Activated T-cell treated with anti-CD3 and anti-CD28 coated beads for 48 hours (primary cell): ENCODE measurements at places on chromosomes 3 and 15.

- no peak for DNase-seq
These were observed 91.2 kb downstream of the HMG20A start for GRCh38 chr15:77511869-77512268.

- DNase-seq: no peak
These were observed 30.9 kb downstream of the MYO9A start for GRCh38 chr15:72086920-72087648.

DNA sequence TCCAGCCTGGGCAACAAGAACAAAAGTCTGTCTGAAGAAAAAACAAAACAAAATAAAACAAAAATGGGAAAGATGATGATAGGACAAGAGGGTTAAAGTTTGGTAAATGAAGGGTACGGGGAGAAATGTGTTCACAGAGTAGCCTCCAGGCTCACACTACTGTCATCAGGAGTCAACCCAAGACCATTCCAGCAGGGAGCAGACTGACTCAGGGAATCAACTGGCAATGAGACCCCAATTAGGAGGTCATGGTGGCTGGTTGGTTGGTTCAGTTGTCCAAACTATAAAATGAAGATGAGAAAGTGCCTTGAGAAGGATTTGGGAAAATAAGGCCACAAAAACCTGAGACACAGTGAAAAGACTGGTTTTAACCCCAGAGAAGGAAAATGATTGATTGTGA, 51.8 kb downstream of the KLHL6 start:
- no peak for DNase-seq

DNA sequence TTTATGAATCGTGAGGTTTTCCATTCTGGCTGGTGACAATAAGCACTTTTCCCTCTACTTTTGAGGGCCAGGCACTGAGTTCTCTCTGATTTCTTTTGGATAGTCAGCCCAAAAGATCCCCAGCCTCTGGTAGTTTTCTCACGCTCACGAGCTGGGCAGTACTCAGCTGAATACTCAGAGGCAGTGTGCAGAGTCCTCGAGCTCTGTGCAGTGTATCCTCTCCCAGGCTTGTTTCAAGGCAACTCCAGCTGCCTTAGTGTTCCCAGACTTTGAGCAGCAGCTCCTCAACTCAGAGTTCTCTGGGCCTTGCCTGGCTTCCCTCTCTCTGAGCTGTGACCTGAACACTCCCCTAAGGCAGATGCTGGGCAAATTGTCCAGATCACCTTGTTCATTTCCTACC, 59.1 kb upstream of the IQSEC1 start:
- no peak for DNase-seq

DNA sequence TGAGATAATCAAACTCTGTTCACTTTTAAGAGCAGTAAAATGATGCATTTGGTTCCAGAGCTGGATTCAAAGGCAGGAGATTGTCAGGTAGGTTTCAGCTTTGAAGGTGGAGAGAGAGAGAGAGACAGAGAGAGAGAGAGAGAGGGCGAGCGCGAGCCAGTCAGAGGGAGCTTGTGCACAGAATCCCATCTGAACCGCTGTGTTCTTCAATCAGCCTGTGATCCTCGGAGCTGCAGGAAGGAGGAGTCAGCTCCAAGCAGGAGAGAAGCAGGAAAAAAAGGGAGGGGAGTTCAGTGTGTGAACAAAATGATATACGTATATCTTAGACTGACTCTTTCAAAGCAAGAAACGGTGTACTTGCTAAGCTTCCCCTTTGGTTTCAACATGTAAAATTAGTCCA, at the start of gene GPR149:
GPR149 (minus strand) TSS at position 177 of the 400 bp plus-strand sequence. CDS start 575 bp downstream, outside the sequence.
- no peak for DNase-seq

DNA sequence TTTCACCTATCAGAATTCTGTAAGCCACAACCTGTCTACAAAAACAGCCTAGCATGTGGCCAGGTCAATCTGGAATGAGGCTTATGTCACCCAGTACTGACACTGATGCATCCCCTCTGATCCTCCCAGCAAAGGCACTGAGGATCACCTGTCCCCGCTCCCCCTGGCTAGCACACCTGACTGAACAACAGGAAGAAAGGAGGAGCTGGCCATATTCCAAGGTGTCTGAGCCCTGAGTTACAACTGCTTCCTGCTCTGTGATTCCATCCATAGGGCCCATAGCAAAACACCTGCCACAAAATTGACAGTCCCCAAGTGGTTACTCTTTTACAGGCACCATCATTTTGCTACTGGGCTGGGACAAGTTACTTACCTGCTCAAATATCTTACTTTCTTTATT, 555.5 kb upstream of the CFAP20DC start:
- no peak for DNase-seq

DNA sequence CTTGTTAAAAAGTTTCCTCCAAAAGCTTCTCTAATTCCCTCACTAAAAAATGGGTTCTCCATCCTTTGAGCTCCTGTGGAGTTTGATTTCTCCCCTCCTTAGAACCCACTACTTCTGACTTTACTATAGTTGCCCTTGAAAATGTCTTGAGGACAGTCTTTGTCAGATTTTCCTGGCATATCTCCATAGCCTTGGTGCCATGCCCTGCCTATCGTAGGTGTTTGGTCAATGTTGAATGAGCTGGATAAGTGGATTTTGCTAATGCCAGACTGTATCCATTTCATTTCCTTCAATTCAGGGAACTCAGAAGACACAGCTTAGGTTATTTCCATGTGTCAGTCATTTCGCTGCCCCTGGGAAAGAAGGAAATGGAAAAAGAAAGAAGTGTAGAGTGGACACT, 40.6 kb downstream of the TMEM266 start:
- DNase-seq: no peak

DNA sequence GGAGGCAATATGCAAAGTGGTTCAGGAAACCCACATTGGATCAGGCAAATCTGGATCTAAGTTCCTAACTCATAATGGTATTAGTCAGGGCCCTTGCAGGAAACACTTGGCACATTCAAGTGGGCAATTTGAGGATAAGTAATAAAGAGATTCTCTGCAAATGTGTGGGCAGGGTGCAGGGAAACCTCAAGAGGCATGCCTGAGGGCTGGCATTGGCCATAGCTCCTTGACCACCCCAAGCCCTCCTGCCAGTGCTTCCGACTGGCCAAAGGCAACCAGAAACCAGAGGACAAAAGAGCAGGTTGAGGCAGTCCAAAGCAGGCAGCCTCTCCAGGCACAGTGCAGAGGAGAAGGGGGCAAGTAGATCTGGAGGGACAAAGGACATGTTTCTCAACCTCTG, 130.8 kb upstream of the SNTN start:
- no peak for DNase-seq

DNA sequence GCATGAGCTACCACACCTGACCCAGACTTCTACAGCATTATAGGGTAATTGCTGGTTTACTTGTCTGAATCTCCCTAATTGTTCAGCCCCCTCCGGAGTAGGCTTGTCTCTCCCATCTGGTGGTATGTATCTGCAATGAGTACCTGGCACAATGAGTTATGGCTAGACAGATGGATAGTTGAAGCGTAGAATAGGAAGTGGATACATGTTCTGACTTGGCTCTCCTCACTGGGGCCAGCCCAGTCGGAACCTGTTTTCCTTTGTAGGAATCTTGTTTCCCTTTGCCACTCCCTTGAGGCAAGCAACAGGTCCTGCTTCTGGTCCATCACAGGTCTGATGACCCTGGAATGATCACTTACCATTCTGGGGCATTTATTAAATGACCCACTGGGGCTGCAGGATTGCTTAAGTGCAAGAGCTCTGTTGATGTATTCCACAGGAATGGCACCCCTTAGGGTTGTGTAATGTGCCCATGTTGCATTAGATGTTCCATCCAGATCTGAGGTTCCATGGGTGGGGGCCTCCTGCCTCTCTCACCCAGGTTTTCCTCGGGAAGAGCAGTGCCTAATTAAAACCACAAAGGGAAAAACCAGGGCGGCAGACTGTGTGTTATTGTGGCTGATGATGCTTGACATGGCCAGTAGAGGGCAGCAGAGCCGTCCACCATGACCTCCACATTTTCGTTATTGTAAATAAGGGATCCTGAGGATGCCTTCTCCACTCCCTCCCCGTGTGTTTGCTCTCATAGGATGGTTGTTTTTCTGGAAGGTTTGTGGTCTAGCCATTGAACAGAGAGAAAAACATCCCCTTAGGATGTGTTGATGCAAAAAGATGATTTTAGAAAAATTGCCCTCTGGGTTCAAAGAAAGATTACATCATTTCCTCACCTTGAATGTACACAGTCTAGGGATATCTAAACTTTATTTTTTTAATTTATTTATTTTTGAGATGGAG, 58.0 kb downstream of the CMTM8 start:
- DNase-seq: peak; percentile 35

- no peak for DNase-seq
These were observed 12.0 kb downstream of the C3orf22 start for GRCh38 chr3:126546549-126547239.

DNA sequence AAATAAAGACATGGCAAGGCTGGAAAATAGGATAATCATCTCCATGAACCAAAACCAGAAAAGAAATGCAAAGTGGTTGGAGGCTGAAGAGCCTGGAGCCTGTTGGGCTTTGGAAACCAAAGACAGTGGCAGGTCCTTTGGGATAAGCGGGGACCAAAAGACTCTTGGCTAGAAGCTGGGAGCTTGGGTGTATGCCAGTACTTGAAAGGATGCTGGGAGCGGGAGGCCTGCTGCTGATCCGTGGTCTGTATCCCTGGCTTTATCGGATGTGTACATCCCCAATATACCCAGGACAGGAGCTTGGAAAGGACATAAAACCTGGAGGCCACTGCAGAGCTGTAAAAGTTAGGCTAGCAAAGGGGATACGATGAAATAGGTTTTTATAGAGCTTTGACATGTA, 1.3 kb upstream of the CHRNB4 start:
- no peak for DNase-seq

DNA sequence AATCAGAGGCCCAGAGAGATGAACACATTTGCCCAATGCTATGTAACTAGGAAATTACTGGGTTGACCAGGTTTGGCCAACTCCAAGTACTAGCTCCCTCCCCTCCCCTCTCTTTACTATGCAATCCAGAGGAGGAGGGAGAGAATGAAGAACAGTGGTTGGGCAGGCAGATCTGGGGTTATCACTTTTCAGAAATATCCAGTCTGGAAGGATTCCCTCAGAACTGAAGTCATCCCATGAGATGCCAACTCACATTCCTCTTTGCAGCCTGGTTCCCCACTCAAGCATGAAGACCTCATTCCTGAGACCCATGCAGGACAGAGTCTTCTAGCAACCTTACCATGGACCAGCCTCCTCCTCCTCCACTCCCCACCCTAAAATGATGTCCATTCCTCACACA, 201.1 kb downstream of the TLE3 start:
- no peak for DNase-seq

GRCh38 chr15:70415398-70415797, 317.7 kb upstream of the TLE3 start:
- DNase-seq: no peak

DNA sequence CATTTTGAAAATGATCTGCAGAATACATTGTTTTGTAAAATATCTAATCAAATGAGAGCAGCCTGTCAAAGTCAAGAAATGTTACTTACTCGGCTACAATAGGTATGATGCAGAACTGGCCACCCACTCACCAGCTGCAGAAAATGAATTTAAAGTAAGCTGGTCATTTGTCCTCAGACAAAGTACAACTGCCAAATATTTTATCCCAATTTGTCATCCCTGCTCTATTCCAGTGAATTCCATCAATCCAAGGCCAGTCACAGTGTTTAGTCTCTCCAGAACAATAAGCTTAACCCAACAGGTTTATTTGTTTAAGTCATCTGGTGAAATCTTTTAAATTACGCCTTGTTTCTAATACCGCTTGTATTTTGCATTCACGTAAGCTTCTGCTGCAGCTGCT, 46.6 kb upstream of the TCF12 start:
- no peak for DNase-seq

DNA sequence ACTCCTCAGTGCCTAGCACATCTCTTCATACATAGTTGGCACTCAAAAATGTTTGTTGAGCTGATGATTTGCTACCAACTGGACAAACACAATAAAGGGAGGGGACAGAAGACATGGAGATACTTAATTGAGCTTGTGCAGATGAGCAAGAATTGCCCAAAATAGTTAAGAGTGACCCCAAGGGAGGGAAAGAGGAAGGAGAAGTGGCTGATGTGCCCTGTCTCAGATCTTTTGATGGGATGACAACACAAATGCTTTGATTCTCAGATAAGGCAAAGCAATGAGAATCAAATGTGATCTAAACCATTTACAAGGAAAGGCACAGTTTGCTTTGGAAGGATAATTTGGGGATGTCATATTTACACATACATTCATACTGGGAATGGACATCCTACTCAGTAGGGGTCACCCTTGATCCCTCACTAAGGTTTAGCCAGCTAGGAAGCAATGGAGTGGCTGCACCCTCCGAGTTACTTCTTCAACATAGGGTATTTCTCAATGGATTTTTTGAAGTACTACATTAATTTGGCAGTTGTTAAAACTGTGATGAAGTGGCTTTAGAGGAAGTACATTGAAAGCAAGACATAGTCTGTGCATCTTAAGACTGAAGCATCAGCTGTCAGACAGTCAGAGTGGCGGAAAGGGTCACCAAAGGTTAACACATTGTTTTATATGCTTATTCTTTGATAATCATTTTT, 21.9 kb upstream of the SSR3 start:
- DNase-seq: no peak

DNA sequence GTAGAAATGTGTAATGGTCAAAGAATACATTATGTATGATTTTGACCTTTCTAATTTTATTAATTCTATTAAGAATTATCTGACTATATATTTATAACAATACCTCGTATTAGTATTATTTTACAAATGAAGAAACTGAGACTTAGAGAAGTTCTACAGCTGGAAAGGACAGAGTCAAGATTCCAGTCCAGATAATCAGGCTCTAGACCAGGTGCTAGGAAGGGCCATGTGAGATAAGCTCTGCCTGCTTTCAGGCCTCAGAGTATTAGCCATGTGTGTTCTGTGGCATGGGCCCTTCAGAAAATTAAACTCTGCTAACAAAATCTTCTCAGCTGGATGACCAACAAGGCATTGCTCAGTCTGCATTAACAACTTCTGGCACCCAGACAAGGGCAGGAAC, 87.5 kb downstream of the CD200R1L start:
- no peak for DNase-seq

- no peak for DNase-seq
These were observed 221.7 kb upstream of the CMC1 start for GRCh38 chr3:28019740-28020139.

DNA sequence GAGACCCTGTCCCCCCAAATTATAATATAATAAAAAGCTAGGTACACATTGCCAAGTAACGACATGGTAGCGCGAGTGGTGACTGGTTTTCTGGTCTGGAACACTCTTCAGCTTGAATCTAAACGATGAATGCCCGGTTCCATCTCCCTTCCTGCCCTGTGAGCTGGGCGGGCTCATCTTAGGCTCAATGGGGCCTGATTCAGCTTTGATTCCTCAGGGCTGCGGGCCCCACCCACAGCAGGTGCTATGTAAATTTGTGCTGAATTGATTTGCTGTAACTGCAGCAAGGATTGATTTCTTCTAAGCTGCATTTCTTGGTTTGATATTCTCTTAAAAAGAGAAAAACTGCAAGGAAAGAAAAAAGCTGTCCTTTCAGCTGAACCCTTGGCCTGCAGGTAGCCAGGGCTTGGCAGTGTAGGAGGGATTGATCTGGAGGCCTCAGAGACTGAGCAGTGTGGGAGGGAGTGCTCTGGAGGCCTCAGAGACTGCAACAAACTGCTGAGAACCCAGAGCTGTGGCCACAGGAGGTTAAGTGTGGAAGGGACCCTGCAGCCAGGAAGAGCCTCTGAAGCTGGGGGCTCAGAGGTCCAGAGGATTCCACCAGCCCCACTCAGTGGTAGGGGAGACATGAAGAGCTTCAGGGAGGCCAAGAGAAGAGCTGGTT, 231.6 kb downstream of the XXYLT1 start:
- no peak for DNase-seq
